ENCODE measurements at places on chromosomes 16 and 17.

DNA sequence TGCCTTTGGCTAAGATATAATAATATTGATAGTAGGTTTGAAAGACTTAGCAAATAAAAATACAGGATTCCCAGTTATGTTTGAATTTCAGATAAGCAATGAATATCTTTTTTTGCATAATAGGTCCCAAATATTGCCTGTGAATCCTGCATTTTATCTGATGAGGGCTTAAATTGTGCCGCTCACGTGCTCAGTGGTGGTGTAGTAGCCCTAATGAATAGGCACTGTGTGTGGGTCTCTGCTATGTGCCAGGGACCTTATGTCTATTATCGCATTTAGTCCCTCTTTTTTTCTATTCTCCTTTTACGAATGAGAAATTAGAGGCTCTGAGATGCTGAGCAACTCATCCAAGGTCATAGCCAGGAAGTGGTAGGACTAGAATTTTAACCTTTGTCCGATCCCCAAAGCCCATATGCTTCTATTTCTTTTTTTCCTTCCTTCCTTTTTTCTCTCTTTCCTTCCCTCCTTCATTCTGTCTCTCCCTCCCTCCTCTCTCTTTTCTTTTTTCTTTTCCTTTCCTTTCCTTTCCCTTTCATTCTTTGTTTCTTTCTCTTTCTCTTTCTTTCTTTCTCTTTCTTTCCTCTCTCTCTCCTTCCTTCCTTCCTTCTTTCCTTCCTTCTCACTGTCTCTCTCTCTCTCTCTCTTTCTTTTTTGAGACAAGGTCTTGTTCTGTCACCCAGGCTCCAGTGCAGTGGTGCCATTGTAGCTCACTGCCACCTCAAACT lies 47.2 kb downstream of the RGS9 start:
- no peaks in the 10 kb centered on the region for H3K36me3 ChIP-seq
- H3K4me3 ChIP-seq: no peak overlapping the region
- H3K27ac ChIP-seq: no peak overlapping the region
- H3K27me3 ChIP-seq: no peaks in the 10 kb centered on the region
- DNase-seq: no peak
- H3K4me1 ChIP-seq: no peaks in the 10 kb centered on the region

DNA sequence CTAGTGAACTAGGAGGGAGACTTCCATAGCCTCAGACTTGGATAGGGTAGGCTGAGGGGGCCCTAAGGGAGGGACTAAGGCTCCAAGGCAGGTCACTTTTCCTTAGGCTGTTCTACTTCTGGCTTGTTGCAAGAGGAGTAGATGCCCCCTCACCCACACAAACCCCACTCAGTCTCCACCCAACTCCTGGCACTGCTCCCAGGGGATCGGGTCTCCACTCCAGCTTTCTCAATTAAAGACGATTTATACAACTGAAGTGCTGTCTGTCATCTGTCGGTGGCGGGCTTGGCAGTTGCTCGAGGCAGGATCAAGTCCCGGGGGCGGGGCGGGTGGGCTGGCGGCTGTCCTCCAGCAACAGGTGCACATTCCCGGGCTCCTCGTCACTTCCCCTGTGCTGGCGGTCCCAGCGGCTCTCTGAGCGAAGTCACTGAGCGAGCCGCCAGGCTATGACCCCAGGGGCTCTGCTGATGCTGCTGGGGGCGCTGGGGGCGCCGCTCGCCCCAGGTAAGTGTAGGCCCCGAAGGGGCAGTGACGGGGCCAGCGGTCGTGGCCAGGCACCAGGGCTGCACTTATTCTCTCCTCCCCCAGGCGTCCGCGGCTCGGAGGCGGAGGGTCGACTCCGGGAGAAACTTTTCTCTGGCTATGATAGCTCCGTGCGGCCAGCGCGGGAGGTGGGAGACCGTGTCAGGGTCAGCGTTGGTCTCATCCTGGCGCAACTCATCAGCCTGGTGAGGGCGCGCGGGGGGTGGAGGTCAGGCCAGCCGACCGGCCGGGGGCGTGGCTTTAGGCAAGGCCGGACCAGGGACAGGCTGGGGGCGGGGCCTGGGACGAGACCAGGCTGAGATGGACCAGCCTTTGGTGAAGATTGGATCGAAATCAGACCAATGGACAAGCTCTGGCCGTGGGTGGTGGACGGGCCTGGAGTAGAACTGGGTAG lies at the start of gene CHRNB1:
TSS of gene CHRNB1 (plus strand) at position 380 of the 937 bp plus-strand sequence. CDS start at position 447, 67 bp downstream.
- peak within 1 kb of the TSS; percentile 47 for H3K27ac ChIP-seq
- H3K36me3 ChIP-seq: no peaks in the 10 kb centered on the region

DNA sequence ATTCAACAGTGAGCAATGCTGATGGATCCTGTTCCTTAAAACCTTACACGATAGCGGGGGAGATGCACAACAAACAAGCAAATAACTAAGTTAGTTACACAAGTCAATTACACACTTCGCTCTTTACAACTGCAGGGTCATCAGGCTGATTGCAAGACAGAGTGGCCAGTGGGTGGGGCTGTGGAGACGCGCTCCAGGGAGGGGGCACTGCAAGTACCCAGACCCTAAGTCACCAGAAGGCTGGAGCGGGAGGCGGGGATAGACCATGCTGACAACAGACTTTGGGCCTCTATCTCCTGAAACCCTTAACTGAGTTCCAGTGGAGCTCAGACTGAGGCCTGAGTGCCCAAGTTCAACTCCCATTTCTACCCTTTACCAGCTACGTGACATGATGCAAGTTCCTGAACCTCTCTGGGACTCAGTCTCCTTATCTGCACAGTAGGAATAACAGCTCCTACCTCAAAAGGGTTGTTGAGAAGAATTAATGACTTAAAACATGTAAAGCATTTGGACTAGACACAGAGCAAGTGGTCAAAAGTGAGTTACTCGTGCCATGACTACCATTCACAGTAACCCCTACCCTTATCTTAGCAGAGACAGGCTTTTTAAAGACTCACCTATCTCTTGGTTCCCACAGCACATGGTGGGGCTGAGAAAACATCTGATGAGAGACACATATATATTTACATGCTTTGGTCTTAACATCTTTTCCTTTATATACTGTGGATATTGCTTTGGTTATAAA lies 10.4 kb downstream of the CPPED1 start:
- peaks cover 17% of the 10 kb centered on the region for H3K4me1 ChIP-seq
- peak overlapping the region; percentile 12 for H3K27ac ChIP-seq
- H3K4me3 ChIP-seq: no peak overlapping the region
- no peaks in the 10 kb centered on the region for H3K36me3 ChIP-seq

DNA sequence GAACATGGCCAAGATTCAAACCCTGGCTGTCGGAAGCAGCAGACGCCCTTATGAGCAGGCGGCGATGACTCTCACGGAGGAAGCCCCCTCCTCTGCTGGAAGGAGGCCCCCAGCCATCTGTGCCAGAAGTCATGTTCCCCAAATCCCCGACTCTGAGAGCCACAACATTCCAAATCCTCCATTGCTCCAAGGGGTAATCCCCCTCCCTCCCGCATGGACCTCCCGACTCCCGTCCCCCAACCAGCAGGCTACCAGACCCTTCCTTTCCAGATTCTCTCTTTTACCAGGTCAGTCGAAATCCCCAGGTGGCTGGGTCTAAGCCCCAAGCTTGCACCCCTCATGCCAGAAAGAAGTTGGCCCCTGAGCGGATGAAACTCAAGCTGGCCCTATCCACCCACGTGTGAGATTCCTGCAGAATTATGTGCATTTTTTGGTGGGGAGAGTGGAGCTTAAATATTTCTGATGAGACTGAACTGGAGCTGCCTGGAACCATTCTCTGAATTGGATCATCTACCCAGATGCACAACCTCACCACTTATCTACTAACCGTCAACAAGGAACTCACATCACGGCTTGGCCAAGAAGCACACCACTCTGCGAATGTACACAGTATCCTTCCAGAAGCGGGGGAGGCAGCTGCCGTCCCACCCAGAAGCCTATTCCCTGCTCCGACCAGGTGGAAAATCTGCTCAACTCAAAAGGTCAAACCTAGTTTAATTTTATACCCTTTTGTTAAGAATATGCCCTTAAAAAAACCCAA lies 283.5 kb downstream of the C16orf95 start:
- H3K4me3 ChIP-seq: no peak overlapping the region
- no peaks in the 10 kb centered on the region for H3K27me3 ChIP-seq
- H3K27ac ChIP-seq: peak overlapping the region; percentile 61

DNA sequence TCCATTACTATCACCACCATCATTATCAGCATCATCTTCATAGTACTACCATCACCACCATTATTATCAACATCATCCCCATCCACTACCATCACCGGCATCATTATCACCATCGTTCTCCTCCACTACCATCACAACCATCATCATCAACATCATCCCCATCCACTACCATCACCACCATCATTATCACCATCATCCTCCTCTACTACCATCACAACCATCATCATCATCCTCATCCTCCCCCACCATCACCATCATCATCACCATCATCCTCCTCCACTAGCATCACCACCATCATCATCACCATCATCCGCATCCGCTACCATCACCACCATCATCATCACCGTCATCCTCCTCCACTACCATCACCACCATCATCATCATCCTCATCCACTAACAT lies 639.8 kb upstream of the RBFOX1 start:
- H3K27ac ChIP-seq: no peak overlapping the region
- DNase-seq: no peak
- no peaks in the 10 kb centered on the region for H3K36me3 ChIP-seq
- no peak overlapping the region for H3K4me3 ChIP-seq
- H3K27me3 ChIP-seq: no peaks in the 10 kb centered on the region

- no peaks in the 10 kb centered on the region for H3K36me3 ChIP-seq
- peaks cover 18% of the 10 kb centered on the region for H3K4me1 ChIP-seq
- DNase-seq: no peak
- no peak overlapping the region for H3K4me3 ChIP-seq
These were observed 855 bp upstream of the MEOX1 start for GRCh38 chr17:43662413-43663141.

DNA sequence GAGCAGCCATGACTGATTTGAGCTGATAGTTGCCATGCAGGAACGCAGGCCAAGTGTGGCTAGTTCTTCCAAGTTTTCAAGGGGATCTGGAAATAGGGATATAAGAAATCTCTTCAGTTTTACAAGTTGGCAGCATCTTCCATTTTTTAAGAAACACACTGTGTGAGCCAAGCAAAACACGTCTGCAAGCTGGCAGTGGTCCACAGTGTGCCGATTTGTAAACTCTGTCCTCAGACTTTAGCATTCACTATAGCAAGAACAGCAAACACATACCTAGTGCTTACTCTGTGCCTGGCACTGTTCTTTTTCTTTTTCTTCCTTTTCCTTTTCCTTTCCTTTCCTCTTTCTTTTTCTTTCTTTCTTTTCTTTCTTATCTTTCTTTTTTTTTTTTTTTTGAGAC lies 2.9 kb downstream of the ORAI3 start:
- H3K4me1 ChIP-seq: peaks cover 4% of the 10 kb centered on the region
- H3K4me3 ChIP-seq: no peak overlapping the region
- no peak overlapping the region for H3K27ac ChIP-seq
- no peaks in the 10 kb centered on the region for H3K36me3 ChIP-seq

- no peaks in the 10 kb centered on the region for H3K27me3 ChIP-seq
- H3K27ac ChIP-seq: peak overlapping the region; percentile 100
- peak overlapping the region; percentile 83 for H3K4me3 ChIP-seq
- peaks cover 55% of the 10 kb centered on the region for H3K4me1 ChIP-seq
- no peak for DNase-seq
These were observed 528 bp downstream of the ITFG1 start for GRCh38 chr16:47460359-47460710.

GRCh38 chr17:81809556-81809998 lies 5.6 kb downstream of the GCGR start:
- H3K4me1 ChIP-seq: no peaks in the 10 kb centered on the region
- H3K27me3 ChIP-seq: peaks cover 52% of the 10 kb centered on the region
- DNase-seq: no peak
- H3K27ac ChIP-seq: no peak overlapping the region
- no peak overlapping the region for H3K4me3 ChIP-seq
- H3K36me3 ChIP-seq: no peaks in the 10 kb centered on the region

GRCh38 chr17:43595466-43595865 lies 49.3 kb upstream of the ETV4 start:
- H3K27me3 ChIP-seq: no peaks in the 10 kb centered on the region
- H3K27ac ChIP-seq: no peak overlapping the region
- DNase-seq: no peak
- no peak overlapping the region for H3K4me3 ChIP-seq
- H3K4me1 ChIP-seq: no peaks in the 10 kb centered on the region
- H3K36me3 ChIP-seq: no peaks in the 10 kb centered on the region

DNA sequence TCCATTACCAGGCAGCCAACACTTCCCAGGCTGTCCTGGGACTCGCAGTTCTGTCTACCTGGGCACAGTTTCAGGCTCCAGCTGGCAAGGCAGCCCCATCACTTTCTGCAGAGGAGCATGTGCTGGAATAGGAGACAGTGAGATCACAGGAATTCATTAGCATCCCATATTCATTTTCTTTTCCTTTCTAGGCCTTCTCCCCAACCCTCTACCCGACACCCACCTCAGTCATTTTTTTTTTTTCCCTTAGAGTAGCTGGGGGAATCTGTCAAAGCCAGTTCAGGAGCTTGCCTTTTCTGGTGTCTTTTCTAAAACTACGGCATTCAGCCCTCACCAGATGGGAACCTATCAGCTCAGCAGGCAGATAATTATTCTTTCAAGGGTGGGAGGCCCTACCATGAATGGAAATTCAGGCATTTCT lies 42.4 kb upstream of the FBXO47 start:
- no peaks in the 10 kb centered on the region for H3K4me1 ChIP-seq
- no peak for DNase-seq
- H3K27ac ChIP-seq: no peak overlapping the region
- no peak overlapping the region for H3K4me3 ChIP-seq
- peaks cover 8% of the 10 kb centered on the region for H3K27me3 ChIP-seq

DNA sequence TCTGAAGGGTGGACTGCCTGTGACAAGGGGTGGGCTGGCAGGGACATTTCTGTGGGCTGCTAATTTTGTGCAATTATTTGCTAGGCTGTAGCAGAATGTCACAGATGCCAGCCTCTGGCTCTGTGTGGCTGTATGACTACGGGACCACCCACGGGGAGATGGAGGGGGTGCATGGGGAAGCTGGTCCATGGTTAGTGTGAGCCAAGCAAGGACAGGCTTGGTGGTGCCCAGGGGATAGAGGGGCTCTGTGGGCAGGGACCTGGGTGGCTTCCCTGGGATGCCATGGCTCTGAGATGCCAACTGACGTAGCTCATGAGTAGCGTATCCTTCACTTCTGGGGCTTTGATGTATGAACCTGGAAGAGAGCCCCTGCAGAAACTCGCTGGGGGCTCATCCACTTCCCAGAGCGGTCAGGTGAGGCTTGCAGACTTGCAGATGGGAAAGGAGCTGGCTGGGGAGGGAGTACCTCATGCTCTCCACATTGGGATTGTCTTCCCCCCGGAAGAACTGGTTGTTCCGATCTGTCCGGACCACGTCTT lies 87.2 kb downstream of the TBC1D16 start:
- DNase-seq: no peak
- H3K4me1 ChIP-seq: peaks cover 25% of the 10 kb centered on the region
- H3K36me3 ChIP-seq: no peaks in the 10 kb centered on the region
- H3K27ac ChIP-seq: no peak overlapping the region
- no peaks in the 10 kb centered on the region for H3K27me3 ChIP-seq

GRCh38 chr16:65373097-65373496 lies 251.2 kb upstream of the CDH11 start:
- H3K4me3 ChIP-seq: no peak overlapping the region
- DNase-seq: peak; percentile 25
- peak overlapping the region; percentile 24 for H3K27ac ChIP-seq
- no peaks in the 10 kb centered on the region for H3K27me3 ChIP-seq
- peaks cover 19% of the 10 kb centered on the region for H3K4me1 ChIP-seq

Measured in cardiac muscle cell (in vitro differentiated cells and primary cell).